ENCODE measurements at places on chromosomes 13 and 19. TPM values are rescaled to one million over a fixed set of nuclear protein-coding genes. Genes with fewer than 3 reads are reported as not detected.

The ELANE gene
- not detected for total RNA-seq

The TNFSF13B gene
- not detected for total RNA-seq

The MAP4K1 gene
- 0.62 TPM for total RNA-seq

The TEX29 gene
- not detected for total RNA-seq

The IFI30 gene
- total RNA-seq = 77.6 TPM

The COLGALT1 gene
- total RNA-seq = 73.2 TPM

The HSH2D gene
- not detected for total RNA-seq

The EFNB2 gene
- 2.7 TPM for total RNA-seq

The DAND5 gene
- 0.18 TPM for total RNA-seq

The KIR3DL1 gene
- total RNA-seq = not detected

The LILRA6 gene
- total RNA-seq = not detected

The TPRX1 gene
- total RNA-seq = not detected

The NRTN gene
- 8.3 TPM for total RNA-seq

The RPL21 gene
- 1,415 TPM for total RNA-seq

The SLC10A2 gene
- total RNA-seq = not detected

The RETN gene
- not detected for total RNA-seq

The ZNF66 gene
- total RNA-seq = 1.9 TPM

The FCER2 gene
- not detected for total RNA-seq

The ZNF44 gene
- total RNA-seq = 9.3 TPM

DNA sequence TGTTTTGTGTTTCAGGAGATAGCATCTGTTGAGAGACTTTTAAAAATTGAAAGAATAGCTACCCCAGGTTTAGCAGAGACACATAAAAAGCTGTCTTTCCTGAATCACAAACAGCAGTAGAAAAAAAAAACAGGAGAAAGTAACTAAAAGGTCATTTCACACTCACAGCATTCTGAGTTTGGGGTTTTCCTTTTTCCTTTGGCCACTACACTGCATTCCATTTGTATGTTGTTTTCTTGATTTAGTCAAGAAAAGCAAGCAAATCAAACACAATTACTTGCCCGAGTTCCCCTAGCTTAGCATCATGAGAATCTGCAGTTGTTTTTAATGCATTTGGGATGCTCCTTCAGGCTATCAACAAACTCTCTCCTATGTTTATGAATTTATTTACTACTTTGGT, 161.0 kb downstream of the KCTD12 start:
- no peak for DNase-seq

GRCh38 chr19:3434630-3435553, 45.4 kb downstream of the SMIM24 start:
- peak; percentile 88 for DNase-seq

- DNase-seq = no peak
Observed at GRCh38 chr13:29513002-29513980, 82.2 kb downstream of the SLC7A1 start.

DNA sequence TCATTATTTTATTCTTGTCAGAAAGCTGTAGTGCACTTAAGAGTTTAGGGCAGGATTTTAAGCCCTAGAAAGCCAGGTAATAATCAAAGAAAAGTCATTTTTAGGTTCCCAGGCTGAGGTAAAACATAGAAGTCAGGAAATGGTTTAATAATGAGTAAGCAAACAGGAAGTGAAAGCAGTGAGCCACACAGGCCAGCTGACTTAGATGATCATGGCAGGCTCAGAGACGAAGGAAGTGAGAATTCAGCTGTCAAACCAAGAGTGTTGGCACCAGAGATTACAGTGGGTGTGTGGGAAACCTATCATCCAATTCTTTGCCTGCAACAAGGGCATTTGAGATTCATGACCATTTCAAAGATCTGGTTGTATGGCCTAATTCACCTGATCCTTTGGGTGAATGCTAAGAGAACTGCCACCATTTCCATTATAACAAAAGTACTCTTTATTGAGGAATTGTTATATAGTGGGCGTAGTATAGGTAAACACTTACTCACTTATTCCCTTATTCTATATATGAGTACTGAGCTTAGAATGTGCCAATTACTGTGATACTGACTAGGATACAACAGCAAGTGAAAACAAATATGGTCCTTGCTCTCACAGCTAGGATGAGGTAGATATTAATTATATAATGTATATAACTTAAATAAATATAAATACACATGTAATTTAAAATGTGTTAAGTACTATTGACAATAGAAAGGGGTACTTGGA, 103.7 kb upstream of the EDNRB start:
- no peak for DNase-seq

DNA sequence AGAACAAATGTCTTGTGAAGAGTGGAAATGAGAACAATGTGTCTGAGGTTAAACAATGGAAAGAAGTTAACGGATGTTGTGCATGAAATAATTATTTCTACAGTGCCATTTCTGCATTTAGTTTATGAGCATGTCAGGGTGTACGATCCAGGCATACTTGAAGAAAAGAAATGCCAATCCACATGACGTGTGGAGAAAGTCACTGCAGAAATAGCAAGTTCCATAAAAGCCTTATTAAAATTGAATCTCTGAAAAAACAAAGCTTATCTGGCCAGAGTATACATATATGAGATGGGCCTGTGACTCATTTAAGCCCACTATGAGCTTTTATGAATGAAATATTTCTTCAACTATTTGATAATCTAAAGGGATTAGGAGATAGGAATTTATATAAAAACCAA, 426.1 kb downstream of the EFNB2 start:
- DNase-seq = no peak

- peak; percentile 85 for DNase-seq
Observed at GRCh38 chr19:4713384-4713951, 10.2 kb downstream of the DPP9 start.

DNA sequence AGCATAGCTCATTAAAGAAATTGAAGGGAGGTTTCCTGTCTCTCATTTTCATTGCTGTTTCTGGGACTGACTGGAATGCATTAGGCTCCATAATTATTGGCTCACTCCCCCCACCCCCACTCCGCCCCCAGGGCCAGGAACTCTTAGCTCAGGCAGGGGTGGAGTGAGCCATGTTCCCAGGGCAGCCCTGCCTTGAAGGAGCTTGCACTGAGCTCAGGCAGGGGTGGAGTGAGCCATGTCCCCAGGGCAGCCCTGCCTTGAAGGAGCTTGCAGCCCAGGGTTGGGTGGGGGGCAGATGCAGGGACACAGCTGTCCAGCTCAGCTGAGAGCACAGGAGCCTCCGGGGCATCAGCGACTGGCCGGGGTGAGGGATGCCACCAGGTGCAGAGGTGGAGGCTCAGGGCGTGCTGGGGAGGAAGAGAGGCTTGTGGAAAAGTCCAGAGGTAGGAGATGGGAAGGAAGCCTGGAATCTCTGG, 39.1 kb upstream of the TFDP1 start:
- no peak for DNase-seq

- DNase-seq = peak; percentile 48
Observed at GRCh38 chr19:10269333-10270179, 1.4 kb upstream of the ICAM1 start.

GRCh38 chr13:27006519-27007161, 165.0 kb downstream of the USP12 start:
- DNase-seq = peak; percentile 56

DNA sequence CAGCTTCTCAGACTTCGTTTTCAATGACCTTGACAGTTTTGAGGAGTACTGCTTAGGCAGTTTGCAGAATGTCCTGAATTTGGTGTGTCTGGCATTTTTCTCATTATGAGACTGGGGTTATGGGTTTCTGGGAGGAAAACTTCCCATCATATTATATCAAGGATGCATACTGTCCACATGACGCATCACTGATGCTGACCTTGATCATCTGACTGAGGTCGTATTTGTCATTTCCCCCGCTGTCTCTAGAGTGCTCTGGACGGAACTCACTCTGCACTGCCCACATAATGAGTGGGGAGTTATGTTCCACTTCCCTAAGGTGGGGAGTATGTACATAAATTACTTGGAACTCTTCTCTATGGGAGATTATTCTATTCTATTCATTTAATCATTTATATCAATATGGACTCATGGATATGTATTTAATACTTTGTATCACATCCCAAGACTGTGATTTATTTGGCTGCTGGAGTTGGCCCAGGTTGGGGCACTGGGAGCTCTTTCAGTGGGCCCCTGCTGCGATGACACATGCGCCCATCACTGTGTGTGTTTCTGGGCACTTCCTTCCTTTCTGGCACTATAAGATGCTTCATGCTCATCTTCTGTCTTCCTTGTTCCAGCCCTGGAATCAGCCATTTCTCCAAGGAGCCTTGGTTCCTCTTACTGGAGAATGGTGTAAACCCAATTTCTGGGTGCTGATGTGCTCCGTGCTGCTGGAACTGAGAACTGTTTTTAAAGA, 138.6 kb downstream of the MIPEP start:
- no peak for DNase-seq

- no peak for DNase-seq
Observed at GRCh38 chr13:23707674-23708073, 137.5 kb downstream of the TNFRSF19 start.

DNA sequence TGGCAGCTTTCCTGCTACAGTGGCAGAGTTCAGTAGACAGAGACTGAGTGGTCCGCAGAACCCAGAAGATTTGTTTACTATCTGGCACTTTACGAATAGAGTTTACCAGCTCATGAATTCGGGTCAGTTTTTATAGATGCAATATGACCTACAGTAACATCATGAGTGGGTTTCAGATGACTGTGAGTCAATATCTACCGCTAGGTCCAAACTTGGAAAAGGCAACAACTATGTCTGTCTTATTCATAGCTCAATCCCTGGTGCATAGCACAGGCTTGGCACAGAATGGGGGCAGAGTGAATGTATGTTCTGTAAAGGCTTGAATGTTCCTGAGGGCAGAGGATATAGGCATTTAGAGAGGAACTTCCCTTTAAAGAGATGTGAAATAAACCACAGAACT, 65.2 kb downstream of the RAP2A start:
- no peak for DNase-seq

DNA sequence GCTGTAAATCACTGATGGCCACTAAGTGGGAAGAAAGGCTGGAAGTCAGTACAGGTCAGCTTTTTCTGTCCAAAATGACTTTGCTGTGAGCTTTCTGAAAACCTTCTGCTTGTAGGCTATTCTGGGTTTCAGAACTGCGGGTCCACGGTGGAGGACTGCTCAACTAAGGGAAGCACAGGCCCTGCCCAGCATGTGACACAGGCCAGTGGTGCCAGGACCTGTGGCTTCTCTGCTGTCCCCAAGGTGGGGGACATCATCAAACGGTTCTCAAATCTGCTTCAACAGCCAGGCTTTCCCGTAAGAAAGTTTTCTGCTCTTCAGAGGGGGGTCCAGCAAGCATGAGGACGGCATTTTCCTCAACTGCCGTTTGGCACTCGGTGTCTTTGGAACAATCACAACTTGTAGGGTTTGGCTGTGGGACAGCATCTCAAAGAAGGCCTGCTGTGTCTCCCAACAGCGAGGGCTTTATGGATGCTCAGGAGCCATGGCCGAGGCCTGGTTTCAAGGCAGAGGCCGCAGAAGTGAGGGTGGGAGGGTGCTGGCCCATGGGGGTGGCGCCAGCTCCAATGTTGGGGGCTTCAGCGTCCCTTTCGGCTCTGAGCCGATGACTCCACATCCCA, 3.8 kb downstream of the SGTA start:
- DNase-seq = no peak

DNA sequence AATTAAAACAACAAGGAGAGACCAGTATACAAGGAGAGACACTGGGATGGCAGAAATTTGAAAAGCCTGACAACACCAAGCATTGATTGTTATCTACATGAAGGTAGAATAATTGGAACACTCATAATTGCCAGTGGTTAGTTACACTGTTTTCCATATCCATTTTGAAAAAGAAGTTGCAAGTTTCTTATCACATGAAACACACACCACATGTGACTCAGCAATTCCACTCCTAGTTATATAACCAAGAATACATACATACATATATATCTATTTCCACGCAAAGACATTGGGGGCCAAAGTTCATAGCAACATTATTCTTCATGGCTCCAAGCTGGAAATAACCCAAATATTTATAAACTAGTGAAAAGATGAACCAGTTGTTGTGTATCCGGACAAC, 15.2 kb upstream of the PABPC3 start:
- DNase-seq = no peak

GRCh38 chr13:45615501-45616101, at the start of gene ERICH6B:
ERICH6B (minus strand) TSS chr13:45615739; CDS start chr13:45597005, 18,734 bp downstream.
- DNase-seq = peak; percentile 7

- DNase-seq = no peak
Observed at GRCh38 chr19:51173681-51174080, 31.6 kb downstream of the SIGLEC7 start.

GRCh38 chr19:4456843-4457653, 546 bp downstream of the UBXN6 start:
- no peak for DNase-seq

DNA sequence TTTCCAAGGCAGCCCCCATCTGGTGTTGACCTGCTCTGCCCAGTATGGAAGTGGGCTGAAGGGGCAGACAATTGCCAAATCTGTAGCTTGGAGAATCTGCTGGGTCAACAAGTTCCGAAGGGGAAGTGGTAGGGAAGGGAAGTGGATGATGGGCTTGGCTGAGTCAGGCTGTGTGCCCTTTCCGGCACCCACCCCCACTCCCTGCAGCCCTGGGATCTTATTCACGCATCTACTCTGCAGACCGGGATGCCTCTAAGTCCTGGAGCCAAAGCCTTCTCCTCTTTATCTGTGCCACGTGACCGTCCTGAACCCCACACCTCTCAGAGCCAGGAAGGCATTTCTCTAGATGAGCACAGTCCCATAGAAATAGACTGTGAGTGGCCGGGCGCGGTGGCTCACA, 7.5 kb upstream of the C5AR2 start:
- no peak for DNase-seq

DNA sequence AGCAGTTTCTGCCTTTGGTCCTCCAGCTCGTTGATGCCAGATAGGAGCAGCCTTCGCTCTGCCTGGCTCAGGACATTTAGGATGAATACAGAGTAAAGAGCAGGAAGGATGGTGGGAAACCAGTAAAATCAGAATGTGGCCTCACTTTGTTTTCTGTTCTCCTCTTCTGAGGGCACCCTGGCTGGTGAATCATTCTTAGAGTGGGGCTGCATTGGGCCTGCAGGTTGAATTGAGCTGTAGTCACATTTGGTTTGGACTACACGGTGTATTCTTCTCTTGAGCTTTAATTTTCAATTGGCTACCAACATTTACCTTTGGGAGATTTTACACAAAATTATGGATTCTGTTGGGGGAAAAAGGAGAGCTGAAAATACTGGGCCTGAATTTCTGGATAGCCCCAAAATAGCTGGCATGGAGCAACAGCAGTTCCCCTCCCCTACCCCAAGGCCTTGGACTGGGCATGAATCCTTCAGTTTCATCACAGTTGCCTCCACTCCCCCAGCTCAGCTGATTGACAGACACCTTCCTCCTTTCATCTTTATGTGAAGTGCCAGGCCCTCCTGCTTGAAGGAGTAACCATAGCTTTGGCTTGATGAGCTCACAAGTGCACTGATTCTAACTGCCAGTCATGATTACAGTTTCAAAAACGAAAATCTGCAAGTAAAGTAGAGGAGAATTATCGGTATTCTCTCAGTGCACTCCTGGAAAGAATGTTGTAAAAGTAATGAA, 24.3 kb downstream of the ERCC5 start:
- DNase-seq = no peak

GRCh38 chr13:99380921-99381645, 73.9 kb upstream of the GPR183 start:
- DNase-seq = peak; percentile 79

DNA sequence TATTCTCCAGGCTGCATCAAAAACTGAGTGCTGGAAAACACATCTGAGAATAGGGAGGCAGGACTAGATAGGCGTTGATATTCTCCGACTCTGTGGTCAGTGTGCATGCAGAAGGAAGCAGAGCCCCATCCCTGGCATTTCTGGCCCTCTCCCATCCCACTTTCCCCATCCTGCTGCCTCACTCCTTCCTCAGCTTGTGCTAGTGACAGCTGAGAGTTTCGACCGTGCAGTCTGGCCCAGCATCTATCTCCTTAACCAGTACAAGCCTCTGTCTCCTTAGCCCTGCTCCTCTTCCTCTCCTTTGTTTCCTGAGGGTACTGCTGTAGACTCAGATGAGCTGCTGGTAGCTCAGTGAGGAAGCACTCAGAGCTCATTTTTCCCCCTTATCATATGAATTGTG, 163.2 kb downstream of the SUCLA2 start:
- DNase-seq = no peak

Data from G401 (cell line).